ENCODE measurements at places on chromosomes 11 and 22.

DNA sequence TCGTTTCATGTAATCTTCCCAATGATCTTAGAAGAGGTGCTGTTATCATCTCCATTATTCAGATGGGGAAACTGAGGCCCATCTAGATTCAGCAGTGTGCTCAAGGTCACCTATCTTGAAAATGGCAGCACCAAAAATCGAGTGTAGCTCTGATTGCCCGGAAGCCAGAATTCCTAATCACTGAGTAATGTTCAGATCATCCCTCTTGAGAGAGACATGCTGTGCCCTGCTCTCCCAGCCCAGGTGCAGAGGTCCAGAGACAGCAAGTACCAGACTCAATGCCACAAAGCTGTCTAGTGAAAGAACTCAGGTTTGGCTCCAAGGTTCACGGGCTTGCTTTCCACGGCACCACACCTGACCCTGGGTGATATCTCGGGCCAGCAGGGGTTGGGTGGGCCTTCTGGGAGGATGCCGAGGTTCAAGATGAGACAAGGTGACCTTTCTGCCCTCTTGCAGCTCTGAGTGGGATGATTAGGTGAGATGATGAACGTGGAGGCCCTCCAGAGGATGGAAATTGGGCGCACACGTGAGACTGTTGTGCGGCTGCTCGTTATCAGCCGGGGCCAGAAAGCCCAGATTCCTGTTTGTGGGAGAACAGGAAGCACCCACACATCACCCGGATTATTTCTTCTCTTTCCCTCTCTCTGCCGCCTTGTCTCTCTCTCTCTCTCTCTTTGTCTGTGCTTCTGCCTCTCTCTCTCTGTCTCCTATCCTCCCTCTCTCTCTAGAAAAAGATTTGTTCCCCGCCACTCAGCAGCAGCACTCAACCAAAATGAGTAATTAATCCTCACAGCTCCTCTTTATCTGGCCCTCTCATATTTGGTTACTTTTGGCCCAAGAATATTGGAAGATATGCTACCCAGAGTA lies 19.0 kb upstream of the RASD2 start:
- DNase-seq, result no peak
- no peaks in the 10 kb centered on the region for H3K36me3 ChIP-seq
- no peaks in the 10 kb centered on the region for H3K4me1 ChIP-seq
- H3K4me3 ChIP-seq, result no peak overlapping the region
- H3K27me3 ChIP-seq, result no peaks in the 10 kb centered on the region
- H3K27ac ChIP-seq, result no peak overlapping the region

DNA sequence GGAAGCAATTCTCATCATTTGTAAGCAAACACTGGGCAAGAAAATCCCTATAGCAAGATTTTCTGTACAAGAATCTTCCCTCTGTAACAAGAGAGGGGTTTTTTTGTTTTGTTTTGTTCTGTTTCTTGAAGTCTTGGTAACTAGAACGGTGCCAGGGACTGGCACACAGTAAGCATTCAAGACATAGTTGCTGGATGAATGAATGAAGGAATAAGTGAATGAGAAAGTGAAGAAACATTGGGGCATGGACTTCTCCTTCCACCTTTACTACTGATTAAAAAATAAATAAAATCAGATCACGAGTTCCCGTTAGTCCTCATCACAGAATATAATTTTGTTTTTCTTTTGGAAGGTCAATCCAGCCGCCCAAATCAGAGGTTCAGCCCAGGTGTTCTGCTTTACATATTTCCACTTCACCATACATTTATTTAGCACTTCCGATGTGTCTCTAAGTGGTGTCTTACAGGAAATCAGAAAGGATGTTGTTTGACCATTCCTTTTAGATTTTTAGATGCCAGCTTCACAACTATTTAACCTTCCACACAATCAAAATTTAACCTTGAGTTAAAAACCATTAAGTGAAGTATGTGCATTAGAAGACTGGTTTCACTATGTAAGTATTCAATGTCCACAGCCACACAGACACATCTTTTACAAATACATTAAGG lies 281.2 kb downstream of the CADM1 start:
- H3K4me3 ChIP-seq, result no peak overlapping the region
- H3K27me3 ChIP-seq, result no peaks in the 10 kb centered on the region
- no peak overlapping the region for H3K27ac ChIP-seq
- H3K36me3 ChIP-seq, result no peaks in the 10 kb centered on the region

GRCh38 chr22:20630873-20631617 lies 123.6 kb downstream of the MED15 start:
- H3K36me3 ChIP-seq, result no peaks in the 10 kb centered on the region
- no peak for DNase-seq
- H3K4me3 ChIP-seq, result no peak overlapping the region
- no peaks in the 10 kb centered on the region for H3K4me1 ChIP-seq

DNA sequence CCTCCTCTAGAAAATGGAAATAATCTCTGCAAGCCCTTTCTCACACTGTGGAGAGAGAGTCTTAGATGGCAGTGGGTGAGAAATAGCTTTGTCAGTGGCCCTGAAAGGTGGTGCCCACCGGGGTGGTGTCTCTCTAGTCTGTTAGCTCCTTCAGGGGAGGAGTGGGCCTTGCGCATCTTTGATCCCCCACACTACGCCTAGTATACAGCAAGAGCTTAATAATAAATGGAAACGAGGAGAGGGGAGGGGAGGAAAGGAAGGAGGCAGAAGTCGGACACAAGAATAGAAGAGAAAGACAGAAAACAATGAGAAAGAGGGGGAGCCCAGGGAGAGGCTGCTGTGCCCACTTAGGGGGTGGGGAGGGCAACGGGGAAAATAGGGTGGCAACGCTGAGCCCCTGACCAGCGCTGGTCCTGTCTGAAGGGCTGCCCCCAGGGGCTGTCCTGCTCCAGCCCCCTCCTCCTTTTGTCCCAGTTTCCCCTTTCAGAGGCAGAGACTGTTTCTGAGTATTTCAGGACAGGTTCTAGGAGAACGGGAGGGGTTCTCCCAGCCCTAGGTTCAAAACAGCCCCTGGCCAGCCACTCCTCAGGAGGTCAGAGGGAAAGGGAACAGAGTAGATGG lies 1.2 kb downstream of the ARRB1 start:
- H3K4me1 ChIP-seq, result peaks cover 12% of the 10 kb centered on the region
- H3K36me3 ChIP-seq, result no peaks in the 10 kb centered on the region
- H3K27me3 ChIP-seq, result peaks cover 2% of the 10 kb centered on the region
- no peak overlapping the region for H3K27ac ChIP-seq
- DNase-seq, result no peak

DNA sequence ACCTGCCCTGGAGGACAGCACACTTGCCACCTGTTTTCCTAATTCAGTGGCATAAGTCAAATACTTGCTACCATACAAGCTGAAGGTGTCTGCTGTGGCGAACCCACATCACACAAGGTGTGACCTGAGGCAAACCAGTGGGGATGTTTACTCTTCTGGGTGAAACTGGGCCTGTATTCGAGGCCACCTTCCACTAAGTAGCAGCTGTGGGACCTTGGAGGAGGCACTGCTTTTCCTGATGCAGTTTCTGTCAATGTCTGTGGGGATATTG lies 927.4 kb downstream of the BRD1 start:
- no peaks in the 10 kb centered on the region for H3K4me1 ChIP-seq
- no peaks in the 10 kb centered on the region for H3K27me3 ChIP-seq
- H3K4me3 ChIP-seq, result no peak overlapping the region
- H3K36me3 ChIP-seq, result no peaks in the 10 kb centered on the region
- no peak for DNase-seq

DNA sequence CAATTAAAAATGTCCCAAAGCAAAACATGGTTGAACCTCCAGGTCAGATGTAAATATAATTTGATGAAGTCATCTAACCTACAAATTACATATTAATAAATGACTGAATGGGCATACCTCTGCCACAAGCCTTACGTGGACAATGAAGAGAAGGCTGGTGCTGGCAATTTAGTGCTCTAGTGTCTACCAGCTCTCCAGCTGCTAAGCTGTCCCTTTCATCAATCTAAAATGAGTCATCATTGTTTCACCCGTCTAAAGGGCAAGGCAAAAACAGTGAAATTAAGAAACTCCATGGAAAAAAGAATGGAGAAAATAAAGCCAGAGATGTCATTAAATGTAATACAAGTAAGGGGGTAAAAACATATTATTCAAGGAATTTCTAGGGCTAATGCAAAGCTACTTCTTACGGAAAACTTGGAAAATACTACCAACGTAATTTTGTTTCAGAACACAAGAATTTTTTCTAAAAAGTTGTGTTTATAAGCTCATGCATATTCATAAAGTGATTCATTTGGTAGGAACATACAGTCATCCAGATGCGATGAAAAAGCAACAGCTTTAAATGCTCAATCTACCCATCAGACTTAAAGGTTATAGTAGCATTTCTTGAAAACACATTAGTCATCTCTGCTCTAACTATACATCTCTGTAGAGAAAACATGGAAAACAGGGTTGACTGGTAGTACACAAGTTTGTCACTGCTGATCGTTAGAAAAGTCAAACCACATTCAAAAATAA lies 71.5 kb downstream of the SIK3 start:
- no peak for DNase-seq
- no peaks in the 10 kb centered on the region for H3K36me3 ChIP-seq
- H3K27me3 ChIP-seq, result no peaks in the 10 kb centered on the region
- no peaks in the 10 kb centered on the region for H3K4me1 ChIP-seq
